ENCODE measurements at places on chromosomes 7 and 10. TPM values are rescaled to one million over a fixed set of nuclear protein-coding genes. Genes with fewer than 3 reads are reported as not detected.

GRCh38 chr7:66205741-66206090 lies 582 bp downstream of the TPST1 start:
- ATAC-seq, result peak; percentile 0

Gene GPC2
- 0.39 TPM for total RNA-seq

- no peak for ATAC-seq
Observed at GRCh38 chr10:86113983-86114382, 252.6 kb downstream of the GRID1 start.

DNA sequence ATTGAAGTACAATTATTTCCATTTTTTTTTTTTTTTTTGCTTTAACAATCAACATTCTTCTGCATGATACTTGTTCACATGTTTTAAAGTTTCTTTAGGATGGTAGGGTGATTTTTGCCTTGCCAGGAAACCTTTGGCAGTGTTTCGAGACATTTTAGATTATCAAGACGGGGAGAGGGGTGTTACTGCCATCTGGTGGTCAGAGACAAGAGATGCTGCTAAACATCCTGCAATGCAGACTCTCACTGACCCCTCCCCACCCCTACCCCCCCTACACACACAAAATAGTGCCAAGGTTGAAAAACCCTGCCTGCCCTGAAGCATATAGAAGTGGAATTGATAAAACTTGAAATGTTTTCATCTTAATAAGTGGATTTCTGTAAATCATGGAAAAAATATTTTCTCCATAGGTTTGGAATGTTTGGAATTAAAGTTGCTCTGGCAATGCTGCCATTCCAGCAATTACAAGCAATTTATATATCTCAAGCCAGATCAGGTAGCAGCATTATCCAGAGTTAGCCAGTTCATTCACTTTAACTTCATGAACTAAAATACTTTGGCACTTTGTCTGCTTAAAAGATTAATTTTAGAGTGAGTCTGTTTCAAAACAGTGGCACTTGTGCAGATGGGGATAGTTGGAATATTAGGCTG lies 62.1 kb downstream of the SDHAF3 start:
- ATAC-seq, result no peak

DNA sequence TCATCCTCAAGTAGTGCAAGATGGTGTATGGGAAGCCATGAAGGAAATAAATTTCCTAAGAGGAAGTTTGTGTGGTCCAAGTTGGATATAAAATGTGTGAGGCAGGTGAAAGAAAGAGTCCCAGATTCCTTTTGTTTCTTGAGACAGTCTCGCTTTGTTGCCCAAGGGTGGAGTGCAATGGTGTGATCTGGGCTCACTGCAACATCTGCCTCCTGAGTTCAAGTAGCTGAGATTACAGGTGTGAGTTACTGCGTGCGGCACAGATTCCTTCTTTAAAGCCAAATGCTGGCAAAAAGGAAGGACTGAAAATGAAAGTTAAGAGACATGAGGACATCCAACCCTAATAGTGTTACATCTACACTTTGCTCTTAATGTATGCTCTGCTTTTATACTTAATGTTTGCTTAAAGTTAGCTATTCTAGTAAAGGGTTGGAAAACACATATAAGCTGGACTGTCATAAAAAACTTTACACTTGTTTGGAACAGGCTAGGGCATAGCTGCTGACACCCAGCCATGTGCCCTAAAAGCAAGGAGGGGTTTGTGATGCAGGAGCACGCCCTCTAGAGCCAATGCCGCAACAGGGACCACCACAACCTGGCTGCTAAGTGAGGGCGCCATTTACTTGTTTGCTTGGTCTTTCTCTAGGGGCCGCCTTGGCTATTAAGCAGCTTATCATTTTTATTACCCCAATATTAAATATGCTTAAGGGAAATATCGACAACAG lies 34.5 kb downstream of the CLEC2L start:
- ATAC-seq, result no peak

Gene ANKMY2
- total RNA-seq, result 29.0 TPM

DNA sequence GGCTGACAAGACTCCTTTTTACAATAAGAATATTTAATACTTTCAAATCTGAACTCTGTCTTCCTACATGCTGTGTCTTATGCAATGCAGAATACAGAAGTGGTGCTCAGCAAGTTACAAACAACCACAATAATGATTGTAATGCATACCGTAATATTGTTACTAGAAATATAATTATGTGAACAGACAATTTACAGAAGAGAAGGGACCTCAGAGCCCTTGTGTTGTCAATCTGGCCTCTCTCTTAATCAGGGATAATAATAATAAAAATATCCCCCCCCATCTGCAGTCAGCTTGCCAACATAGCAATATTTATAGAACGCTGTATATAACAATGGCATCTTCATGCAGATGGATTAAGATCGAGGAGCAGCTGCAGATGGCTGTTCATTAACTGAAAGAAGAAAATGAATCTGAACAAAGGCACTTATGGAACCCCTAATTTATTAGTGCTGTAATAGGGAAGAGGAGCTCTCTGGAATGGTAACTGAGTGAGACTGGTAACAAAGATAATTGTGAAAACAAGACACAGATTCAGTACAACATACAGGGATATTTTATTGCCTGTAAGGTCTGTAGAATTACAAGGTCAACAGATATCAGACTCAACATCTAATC lies 106.3 kb downstream of the TMEM26 start:
- ATAC-seq, result no peak

Gene IKZF1
- total RNA-seq, result 14.1 TPM

DNA sequence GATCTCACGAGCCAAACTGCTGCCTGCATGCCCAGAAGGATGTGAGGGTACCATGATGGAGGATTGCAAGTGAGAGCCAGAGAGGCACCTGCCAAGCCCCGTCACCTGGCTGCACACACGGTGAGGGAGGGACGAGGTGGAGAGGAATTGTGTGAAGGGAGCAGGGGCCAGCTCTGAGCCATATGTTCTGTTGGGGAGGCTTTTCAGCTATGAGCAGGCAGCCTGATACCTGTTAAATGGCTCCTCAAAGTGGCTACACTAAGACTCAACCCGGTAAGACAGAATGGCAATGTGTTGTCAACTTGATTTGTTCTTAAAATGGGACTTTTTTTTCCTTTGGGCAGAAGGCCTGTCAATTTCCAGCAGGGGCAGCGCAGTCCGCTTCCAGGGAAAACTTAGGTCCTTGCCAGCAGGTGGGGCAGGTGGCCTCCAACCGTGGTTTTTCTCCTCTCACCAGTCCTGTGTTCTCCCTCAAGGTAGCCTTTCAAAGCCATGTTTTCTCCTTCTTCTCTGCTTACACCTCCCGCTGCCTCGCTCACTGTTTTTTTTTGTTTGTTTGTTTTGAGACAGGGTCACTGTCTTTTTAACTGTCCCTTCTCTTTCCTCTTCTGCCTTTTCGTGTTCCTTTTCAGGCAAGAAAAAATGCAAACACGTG lies 57.7 kb upstream of the ZNRF2 start:
- ATAC-seq, result no peak

Gene RBP4
- total RNA-seq, result not detected

- ATAC-seq, result no peak
Observed at GRCh38 chr10:65993451-65993850, 932.4 kb upstream of the LRRTM3 start.

DNA sequence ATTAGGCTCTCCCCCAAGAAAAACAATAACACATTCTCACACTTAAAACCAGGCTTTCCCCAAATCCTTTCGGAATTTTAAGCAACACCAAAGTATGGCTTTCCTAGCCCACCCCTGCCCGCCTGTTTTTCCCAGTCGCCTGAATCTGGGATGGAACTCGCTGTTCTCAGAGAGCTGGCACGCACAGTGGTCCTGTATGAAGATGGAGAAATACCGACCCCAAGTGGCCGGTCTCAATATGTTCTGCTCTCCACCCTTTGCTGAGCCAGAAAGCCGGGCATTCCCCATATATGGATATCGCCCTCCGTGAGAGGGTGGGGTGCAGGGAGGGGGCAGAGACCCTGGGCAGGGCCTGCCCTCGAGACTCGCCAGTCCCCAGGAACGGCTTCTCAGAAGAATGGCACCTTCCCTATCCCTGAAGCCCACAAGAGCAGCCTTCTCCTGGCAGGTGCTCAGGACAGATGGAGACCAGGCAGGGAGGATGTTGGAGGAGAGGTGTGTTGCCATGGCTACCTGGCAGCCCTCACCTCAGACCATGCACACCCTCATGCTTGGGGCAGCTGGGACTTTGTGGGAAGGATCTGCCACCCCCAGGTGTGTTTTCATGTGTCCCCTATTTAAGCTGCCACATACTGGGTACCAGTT lies 3.4 kb downstream of the TACR2 start:
- peak; percentile 50 for ATAC-seq

DNA sequence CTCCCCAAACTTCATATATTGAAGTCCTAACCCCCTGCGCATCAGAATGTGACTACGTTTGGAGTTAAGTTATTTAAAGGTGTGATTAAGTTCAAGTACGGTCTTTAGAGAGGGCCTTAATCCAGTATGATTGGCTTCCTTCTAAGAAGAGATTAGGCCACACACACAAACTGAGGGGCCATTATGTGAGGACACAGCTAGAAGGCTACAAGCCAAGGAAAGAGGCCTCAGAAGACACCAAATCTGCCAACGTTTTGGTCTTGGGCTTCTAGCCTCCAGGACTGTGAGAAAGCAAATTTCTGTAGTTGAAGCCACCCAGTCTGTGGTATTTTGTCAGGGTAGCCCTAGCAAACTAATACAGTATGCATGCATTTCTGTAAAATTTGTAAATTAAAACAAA lies 41.7 kb downstream of the REEP3 start:
- ATAC-seq, result no peak

- peak; percentile 85 for ATAC-seq
Observed at GRCh38 chr7:66140924-66141323, 26.3 kb downstream of the CRCP start.

DNA sequence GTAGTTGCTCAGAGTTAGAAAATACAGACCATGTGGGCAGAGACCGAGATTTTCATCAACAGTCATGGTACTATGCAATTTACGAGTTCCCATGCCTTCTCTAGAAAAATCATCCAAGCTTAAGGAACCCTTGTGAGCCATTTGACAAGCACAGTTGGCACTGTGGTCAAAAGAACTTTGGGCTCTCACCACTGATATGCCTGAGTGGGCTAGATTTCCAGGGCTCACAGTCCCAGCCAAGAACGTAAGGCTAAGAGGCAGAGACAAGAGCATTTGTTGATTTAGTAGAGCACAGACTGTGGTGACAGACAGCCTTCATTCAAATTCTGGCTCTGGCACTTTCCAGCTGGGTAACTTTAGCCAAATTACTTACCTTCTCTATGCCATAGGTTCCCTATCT lies 407.0 kb downstream of the SORCS1 start:
- no peak for ATAC-seq

DNA sequence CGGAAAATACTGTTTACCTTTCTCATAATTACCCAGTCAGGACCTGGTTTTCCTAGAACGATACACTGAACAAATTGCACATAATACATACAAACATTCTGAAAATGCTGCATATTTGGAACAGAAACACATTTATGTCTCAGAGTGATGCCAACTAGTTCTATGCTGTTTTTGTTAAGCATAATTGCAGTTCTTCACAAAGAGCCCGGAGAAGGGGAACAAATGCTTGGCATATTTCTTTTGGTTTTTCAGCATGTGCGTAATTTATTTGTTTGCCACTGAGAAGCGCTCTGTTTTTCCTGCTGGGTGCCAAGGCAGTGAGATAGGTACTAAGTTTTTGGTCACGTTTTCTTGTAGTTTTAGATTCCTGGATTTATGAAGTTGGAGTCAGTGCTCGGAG lies 181.0 kb upstream of the MDFIC start:
- ATAC-seq, result no peak

DNA sequence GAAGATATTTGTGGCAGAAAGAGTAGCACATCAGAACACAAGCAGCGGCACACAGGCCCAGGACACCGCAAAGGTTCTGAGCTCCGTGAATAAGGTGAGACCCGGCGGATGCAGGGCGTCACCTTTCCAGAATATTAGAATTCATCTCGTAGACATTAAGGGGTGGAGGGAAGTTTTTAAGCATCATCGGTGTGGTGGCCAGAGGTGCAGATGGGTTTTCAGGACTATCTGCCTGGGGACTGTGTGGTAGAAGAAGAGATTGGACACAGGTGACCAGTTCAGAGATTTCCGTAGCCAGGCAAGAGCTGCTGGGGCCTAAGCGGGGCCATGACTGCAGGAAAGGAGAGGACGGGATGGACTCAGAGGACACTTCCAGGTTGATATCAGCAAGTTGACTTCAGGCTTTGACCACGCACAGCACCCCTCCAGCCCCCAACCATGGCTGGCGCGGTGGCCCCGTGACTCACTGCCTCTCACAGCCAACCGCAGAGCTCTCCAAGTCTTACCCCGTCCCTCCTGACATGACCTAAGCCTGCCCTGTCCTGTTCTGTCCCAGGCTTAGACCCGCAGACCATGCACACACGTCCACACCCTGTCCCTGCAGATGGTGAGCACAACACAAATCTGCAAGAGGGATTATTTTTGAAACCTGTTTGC lies 97.2 kb downstream of the OAT start:
- no peak for ATAC-seq
